ENCODE measurements at places on chromosomes 5 and 9.

- DNase-seq, result no peak
Measured at GRCh38 chr9:96524764-96525163, 74.8 kb downstream of the HABP4 start.

GRCh38 chr5:6592601-6593000 is 40.2 kb downstream of the NSUN2 start:
- DNase-seq, result no peak

DNA sequence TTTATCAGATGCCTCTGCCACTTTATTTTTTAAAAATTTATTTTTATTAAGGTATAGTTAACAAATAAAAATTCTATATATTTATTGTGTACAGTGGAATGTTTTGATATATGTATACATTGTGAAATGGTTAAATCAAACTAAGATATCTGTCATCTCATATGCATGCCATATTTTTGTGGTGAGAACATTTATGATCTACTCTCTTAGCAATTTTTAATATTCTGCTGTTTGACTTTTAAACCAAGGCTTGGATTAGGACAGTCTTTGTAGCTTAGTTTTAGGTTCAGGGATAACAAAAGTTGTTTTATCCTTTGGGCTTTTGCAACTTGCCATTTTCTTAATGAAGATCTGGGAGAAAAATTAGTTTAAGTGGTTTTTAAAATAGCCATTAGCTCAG is 46.0 kb upstream of the CDKN2B start:
- DNase-seq, result no peak

GRCh38 chr5:176781638-176782570 is 28.5 kb upstream of the UNC5A start:
- no peak for DNase-seq

GRCh38 chr9:113646491-113646890 is 183.0 kb downstream of the RGS3 start:
- no peak for DNase-seq

DNA sequence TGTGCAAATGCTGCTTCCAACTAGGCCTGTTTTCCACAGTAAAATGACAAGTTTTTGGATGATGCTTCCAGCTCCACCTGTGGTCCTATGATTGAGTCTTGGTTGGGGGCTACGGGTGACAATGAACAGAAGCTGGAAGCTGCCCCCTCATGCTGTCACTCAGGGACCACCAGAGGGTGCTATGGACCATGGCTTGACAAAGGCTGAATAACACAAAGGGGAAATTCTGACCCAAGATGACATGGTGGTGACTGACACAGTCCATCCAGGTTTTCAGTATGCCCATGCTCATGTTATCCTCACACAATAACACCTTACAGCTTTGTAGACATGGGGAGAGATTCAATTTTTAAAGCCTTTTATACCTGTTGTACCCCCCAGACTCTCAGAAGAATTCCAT is 23.9 kb upstream of the SAP30L start:
- no peak for DNase-seq

GRCh38 chr5:177548495-177548894 is 5.9 kb downstream of the FAM193B start:
- DNase-seq, result no peak

DNA sequence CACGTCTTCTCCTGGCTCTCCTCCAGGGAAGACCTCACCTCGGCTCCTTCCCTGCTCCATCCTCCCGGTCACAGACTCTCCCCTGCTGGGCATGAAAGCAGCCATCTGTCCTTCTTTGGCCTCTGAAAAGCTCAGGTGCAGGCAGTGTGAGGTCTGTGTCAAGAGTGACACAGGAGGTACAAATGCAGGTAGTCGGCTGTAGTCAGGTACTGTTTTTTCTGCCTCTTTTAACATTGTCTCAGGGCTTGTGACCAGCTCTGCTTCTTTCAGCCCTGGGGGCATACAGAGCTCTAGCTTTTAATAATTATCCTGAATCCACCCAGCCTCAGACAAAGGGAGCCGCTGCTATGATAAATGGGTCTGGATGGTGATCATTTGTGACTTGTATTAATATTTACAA is 46.4 kb downstream of the C5orf15 start:
- no peak for DNase-seq

DNA sequence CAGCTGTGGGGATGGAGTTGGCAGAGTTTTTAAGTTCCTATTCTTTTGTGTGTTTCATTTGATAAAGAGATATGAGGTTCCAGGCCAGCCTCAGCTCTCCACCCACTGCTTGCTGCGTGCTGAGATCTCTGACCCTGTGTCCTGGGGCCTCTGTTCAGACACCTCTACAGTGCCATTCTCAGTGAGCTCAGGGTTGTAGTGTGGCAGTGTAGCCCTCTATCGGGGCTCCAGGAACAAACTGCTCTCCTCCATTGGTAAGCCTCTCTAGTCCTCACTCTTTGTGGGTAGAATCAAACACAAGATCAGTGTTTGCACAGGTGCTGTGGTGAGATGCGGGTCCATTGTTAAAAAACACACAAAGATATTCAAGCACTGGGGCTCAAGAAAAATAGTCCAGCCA is 386.6 kb upstream of the RPS23 start:
- DNase-seq, result no peak

DNA sequence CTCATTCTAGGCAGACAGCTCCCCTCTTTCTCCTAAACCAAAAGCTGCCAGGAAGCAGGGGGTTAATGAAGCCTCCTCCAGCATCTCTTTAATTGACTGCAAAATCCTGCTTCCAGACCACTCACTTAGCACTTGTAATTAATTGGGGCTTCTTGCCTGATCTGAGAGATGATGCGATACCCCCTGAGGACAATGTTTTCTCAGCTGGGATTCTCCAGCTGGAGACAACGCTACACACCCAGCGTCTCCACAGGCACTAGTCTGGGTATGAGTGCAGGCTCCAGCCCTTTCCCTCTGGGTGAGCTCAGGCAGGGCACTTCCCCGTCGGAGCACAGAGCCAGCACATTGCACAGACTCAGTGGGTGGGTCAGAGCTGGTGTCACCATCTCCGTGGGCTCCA is 16.1 kb downstream of the CPLX2 start:
- no peak for DNase-seq

- no peak for DNase-seq
Measured at GRCh38 chr9:116721411-116721810, 34.3 kb downstream of the TRIM32 start.

GRCh38 chr9:126959336-126959735 is 44.8 kb downstream of the RALGPS1 start:
- no peak for DNase-seq

GRCh38 chr5:134445856-134446818 is 34.5 kb upstream of the CDKN2AIPNL start:
- DNase-seq, result no peak

- DNase-seq, result no peak
Measured at GRCh38 chr5:43543434-43543833, 13.4 kb downstream of the PAIP1 start.

DNA sequence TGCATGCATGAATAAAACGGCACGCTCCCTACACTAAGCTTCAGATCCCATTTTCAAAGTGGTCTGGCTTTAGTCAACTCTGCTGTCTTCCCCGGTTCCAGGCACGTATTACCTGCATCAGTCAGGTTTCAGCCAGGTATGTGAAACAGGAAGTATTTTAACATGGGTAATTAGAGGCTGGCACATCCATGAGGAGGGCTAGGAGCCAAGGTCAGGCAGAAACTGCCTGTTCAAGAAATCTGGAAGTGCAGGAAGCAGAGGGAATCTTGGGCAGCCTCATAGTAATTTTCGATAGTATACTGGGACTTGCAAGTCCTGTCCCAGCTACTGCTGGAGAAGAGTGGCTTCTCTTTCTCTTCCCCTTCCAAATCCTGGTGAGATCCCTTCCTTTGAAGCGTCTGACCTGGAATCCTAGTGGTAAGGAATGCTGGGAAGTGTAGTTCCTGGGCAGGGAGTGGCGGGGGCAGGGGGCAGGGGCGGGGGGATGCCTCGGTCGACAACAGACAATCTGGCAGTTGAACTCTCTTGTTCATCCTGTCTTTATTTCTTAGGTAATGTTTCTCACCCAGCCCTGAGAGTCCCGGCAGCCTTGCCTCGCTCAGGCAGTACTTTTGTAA is 403.1 kb downstream of the TLE4 start:
- no peak for DNase-seq

All from activated CD4-positive, CD25-positive, alpha-beta regulatory T cell treated with anti-CD3 and anti-CD28 coated beads, Interleukin-2, amount 50 U/mL, for 16 hours (primary cell).